ENCODE measurements at places on chromosomes 4 and X.

DNA sequence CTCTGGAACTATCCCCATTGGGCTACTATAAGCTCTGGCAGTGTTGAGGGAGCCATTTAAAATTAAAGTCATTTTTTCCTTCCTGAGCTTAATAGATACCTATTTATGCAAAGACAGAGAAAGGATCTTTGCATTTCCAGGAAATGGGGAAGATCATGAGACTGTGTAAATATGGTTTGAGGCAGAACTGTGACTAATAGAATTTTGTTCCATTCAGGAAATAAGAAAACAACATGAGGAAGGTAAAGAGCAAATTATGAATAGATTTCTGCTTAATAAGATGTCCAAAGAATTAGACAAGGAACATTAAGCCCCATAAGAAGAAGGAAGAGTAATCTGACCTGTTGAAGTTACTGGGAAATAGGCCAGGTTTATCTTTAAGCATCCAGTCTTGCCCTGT, 17.8 kb upstream of the TBC1D19 start:
- DNase-seq: no peak

DNA sequence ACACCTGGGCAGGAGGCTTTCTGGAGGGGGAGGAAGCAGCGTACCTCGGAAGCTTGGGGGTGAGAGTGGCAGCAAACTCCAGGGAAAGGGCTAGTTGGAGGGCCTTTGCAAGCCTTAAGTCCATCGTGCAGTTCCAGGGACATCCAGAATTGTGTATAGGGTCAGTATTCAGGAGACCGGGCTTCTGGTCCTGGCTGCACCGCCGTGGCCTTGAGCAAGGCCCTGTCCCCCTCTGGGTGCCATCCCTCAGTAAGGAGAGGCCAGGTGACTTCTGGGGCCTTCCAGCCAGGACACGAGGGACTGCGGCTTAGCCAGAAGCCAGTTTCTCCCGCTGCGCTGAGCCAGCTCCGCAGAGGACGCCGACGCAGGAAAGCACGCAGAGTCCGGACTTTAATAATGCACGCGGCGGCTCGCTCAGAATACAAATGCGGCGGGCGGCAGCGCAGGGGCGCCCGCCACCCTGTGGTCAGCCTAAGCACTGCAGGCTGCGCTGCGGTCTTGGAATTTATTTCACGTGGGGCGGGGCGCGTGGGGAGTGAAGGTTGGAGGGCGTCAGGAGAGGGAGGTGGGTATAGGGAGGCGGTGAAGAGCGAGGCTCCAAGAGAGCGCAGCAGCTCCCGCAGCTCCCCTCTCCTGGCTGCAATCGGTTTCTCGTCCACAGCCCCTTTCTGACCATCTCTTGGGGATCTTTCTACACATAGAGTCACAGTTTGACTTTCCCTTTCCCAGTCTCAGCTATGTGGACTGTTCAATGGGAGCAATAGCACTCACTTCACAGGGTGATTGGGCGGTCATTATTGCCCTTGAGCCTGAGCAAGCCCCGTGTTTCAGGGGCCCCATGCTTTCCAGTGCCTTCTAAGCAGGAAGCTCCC, 94.1 kb upstream of the GPR50 start:
- peak; percentile 40 for DNase-seq

DNA sequence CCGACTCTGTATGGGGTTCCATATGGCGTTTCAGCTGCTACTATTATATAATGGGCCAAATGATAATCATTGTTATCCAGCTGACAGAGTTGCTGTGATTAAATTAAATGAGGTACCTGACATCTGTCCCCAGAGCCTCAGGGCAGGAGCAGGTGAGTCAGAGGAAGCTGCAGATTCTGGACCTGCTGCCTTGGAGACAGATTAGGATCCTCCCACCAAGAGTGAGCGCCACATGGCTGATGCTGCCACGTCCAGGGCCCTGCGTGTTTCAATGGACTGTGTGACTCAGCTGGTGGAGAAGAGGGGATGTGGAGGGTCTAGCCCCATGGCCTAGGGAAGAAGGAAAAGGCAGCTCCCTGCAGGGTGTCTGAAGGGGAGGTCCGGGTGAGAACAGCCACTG, 28.3 kb upstream of the UXT start:
- no peak for DNase-seq

GRCh38 chr4:1097553-1097952, 15.8 kb downstream of the RNF212 start:
- DNase-seq: no peak

DNA sequence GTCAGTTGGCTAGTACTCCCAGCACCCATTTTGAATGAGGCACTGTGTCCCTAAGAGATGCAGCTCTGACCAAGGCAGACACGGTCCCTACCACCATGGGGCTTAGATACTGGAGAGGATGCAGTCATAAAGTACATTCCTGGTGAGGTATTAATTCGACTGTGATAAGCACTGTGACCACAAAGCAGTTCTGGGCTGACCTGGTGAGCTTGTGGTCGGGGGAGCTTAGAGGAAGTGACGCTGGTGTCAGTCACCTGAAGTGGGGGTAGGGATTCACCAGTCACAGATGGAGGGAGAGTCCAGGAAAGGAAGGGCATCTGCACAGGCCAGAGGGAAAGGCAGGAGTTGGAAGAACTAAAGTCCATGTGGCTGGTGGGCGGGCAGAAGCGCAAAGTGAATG, 15.8 kb upstream of the CLTRN start:
- DNase-seq: no peak

DNA sequence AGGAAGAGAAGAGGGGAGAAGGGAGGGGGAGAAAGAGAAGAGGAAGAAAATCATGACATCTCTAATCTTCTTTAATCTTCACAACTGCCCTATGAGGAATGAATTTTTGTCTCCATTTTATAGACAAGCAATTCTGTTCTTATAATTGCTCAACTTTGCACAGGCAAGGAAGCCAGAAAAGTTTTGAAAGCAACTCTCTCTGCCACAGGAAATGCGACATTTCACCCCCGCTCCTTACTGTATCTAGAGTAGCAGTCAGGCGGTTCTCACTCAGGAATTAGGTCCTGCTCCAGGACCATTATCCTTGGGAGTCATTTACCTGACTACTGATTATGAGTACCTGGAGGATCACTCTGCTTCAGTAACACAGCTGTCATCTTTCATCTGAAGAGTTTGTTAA, 69.2 kb upstream of the FAM9A start:
- DNase-seq: no peak

DNA sequence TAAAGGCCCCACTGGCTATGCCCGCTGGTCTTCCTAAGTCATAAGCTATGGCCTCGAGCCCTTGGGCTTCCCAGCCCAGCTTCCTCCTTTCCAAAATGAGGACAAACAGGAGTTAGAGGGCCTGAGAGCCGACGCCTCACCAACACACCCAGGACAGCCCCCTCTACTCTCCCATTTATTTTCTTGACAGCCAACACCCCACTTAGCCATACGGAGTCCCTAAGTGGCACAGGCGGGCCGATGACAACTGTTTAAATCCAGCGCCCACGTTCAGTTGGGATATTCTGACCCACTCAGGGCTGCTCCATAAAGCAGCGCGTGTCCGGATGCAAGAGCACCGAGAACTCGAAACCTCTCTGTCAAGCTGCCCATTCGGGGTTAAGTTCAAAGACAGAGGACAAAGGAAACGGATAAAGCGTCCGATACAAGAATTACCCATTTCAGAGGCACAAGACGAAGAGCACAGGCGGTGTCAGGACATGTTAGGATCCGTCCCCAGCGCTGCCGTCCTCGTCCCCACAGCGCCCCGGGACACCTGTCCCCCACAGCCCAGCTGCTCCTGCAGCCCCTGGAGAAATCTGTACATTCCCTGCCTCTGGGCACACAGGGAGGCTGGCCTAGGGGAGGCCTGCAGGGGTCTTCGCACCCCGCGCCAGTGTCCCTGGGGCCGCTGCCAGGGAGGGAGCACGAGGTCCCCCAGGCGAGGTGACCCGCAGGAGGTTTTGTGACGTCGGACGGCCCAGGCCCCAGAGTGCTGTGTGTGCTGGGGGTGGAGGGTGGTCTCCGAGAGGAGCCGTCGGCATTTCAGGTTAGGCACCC, 1.2 kb downstream of the PRKX start:
- no peak for DNase-seq

DNA sequence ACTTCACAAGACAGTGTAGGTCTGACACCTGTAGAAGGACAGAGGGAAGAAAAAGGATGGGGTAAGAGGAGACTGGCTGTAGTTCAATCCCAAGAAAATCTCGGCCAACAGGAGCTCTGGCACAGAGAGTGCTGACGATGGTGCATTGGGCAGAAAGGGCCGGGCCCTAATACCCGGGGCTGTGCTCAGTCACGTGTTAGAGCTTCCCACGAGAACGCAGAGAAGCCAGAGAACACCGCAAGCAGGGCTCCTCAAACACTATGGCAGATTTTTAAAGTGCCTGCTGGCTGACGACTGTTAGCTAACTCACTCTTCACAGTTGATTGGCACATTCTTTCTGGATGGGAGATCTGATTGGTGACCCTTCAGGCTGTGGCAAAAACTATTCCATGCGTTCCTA, 35.5 kb downstream of the EREG start:
- DNase-seq: no peak

GRCh38 chrX:2542826-2543521, 42.2 kb upstream of the DHRSX start:
- no peak for DNase-seq

DNA sequence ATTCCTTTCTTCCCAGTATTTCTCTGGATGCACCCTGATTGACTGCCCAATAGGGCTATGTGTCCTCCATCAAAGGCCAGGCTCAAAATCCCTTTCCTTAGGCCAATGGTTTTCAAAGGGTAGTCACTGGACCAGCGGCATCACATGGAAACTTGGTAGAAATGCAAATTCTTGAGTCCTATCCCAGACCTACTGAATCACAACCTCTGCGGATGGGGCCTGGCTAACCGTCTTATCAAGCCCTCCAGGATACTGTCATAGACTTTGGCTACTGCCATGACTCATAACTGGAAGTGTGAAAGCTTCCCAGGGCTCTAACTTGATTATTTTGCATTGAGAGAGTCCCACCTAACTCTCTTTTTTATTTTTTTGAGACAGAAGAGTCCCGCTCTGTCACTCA, 71.9 kb upstream of the TFDP3 start:
- DNase-seq: no peak

GRCh38 chr4:183396227-183396637, 48.2 kb upstream of the CDKN2AIP start:
- DNase-seq: no peak

GRCh38 chr4:75189711-75190335, 256.9 kb downstream of the PARM1 start:
- DNase-seq: no peak

Data from activated gamma-delta T cell treated with Interleukin-2 at 50 U/mL for 16 hours (primary cell).